ENCODE measurements at places on chromosomes 5 and 9.

DNA sequence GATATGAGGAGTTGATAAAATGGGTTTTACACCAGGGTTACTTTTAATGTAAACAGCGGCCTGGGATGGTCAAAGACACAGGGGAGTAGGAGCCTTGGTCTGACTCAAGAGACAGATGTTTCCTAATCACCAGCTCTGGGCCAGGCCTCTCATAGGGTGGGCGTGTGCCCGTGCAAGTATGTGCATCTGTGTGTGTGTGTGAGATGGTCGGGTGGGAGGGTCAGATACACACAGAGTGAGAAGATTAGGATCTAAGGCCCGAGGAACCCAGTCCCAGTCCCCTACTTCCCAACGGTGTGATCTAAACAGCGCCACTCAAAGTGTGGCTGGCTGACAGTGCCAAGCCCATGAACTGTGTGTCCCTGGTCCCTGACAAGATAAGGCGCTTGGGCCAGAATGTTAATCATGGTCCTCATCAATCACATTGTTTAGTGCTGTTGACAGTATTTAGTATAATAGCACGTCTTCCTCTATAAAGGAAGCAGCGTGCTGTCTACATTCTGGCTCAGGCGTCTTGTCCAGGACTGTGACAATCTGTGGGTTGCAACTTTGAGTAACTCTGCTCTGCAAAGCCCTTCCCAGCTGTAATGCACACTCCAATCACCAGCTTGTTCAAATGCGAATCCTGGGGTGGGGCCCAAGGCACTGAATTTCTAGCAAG is 173.7 kb downstream of the DAB2IP start:
- no peak for DNase-seq

- no peak for DNase-seq
Measured at GRCh38 chr5:160959804-160960203, 107.8 kb upstream of the ATP10B start.

DNA sequence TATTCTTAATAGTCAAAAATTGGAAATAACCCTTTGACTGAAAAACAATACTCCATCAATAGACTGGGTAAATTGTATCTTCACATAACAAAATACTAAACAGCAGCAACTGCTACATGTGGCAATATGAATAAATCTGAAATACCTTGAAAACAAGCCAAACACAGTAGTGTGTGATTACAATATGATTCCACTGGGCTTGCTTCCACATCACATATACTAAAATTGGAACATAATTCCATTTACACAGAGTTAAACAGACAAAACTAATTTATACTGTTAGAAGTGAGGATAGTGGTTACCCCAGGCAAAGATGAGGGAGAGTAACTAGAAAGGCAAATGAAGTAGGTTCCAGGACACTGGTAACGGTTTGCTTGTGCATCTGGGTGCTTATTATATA is 20.4 kb downstream of the FNIP1 start:
- DNase-seq: no peak

DNA sequence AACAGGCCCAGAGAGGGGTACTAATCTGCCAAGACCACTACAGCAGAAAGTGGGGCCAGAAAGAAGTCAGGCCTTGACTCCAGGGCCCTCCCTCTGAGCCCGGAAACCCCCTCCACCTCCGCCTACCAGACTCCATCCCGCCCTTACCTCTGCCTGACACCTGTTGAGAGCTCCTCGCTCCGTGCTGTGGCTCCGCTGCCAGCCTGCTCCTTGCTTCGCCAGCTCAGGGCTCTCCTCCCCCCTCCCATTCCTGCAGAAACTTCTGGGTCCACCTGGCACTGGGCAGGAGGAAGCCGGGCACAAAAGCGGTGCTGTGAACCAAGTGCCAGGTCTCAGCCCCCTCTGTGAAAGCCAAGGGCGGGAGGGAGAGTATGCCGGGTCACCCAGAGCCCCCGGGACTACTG is 6.4 kb upstream of the ST6GALNAC6 start:
- DNase-seq: no peak

DNA sequence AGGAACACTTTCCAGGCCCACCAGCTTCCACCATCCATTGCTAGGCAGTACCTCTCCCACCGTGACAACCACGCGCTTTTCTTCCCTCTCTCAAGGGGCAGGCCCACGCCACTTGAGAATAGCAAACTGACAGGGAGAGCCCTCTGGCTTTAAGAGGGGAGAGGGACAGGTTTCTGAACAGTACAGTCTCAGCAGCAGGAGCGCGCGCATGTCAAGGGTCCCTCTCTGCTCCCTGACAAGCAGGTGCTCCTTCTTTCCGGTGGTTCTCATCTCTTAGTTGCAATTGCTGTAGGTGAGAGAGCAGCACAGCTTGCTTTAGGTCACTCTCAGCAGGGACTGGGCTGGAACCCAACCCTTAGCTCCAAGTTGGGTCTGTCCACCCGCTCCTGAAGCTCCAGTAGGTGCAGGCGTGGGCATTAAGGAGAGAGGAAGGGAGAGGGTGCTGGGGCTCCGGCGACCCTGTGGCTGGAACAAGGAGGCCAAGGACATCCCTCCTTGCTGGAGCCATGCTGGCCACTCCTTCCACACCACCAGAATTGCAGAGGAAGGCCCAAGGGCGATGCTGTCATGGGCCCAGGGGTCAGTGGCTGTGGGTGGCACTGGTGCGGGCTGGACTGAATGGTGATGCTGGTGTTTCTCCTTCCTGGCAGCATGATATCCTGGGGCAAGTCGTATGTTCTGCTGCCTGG is 9.0 kb upstream of the PHF2 start:
- DNase-seq: no peak

DNA sequence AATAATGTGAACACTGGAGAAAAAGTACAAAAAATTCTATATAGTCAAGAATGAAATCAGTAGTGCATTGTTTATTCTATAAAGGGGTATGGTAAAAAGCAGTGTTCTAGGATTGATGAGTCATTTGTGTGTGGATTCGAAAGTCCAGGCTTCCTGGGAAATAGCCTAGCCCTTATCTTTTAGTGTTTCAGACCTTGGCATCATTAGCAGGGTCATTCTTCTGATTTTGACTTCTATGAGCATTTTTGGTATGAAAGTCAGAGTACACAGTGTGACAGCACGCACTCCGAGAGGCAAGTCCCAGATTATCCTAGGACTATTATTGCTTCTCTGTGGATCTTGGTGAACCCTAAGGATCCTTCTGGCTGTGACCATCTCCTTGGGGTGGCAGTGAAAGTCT is 16.9 kb downstream of the PCSK5 start:
- DNase-seq: no peak

DNA sequence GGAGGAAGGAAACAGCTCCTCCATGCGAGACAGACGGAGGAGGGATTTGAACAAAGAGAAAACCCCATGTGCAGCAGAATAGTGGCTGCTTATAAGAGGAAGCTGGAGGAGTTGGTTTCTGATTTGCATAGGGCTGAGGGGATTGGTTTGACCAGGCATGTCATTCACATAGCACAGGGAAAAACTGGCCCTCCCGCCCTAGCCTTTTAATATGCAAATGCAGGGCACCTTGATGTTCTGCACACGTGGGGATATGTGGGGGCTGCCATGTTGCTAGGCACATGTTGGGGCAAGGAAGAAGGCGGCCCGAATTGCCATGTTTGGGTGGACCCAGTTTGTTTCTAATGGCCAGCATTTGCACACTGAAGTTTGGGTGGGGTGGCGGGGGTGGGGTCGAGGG is 42.2 kb downstream of the OSMR start:
- no peak for DNase-seq

GRCh38 chr5:90293931-90294330 is 115.6 kb downstream of the CETN3 start:
- no peak for DNase-seq

GRCh38 chr9:13787234-13787833 is 507.8 kb upstream of the MPDZ start:
- DNase-seq: no peak

DNA sequence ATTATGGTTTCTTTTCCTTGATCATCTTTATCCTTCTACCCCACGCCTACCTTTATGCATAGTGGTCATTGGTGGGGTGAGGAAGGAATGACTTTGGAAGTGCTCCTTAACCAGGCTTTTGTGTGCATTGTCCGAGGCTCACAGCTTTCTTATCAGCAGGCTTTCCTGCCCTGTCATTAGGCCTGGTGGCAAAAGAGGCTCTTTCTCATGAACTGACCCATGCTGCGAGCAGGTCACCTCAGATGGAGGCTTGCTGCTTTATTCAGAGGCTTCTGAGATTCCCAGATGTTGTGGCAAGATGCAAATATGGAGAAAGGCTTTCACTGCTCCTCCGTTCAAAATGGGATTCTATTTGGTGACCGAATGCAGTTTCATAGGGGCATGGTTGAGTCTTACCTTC is 57.4 kb upstream of the DMRTA1 start:
- DNase-seq: no peak

DNA sequence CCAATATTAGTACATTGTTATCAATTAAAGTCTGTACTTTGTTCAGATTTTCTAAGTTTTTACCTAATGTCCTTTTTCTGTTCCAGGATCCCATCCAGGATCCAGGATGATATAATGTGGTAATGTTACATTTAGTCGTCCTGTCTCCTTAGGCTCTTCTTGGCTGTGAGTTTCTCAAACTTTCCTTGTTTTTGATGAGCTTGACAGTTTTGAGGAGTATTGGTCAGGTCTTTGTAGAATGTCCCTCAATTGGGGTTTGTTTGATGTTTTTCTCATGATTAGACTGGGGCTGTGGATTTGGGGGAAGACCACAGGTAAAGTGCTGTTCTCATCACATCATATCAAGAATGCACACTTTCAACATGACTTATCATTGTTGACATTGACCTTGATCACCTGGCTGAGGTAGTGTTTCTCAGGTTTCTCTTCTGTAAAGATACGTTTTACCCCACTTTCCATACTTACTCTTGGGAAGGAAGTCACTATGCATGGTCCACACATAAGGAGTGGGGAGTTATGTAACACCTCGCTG is 9.6 kb downstream of the NDFIP1 start:
- no peak for DNase-seq

DNA sequence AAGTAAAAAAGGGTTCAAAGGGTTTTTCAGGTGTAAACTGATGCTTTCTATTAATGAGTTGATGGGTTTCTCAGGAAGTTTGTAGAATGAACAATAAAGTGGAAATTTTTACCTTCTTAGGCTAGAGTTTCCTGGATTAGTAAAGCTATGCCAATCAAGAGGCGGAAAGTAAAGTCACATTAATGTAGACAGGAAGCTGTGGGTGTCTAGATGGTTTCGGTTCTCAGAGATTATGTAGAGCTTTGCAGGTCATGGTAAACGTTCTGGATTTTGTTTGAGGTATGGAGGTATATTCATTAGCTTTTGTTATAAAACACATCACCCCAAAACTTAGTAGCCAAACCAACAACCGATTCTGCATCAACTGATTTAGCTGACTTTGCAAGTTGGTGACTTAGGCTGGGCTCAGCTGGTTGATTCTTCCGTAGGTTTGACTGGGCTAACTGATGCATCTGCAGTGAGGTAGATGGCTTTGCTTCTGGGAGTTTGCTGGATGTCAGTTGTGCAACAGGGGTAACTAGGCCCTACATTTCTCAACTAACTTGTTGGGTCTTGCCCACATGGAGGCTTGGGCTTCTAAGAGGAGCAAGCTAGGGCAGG is 273.8 kb downstream of the MSX2 start:
- no peak for DNase-seq

DNA sequence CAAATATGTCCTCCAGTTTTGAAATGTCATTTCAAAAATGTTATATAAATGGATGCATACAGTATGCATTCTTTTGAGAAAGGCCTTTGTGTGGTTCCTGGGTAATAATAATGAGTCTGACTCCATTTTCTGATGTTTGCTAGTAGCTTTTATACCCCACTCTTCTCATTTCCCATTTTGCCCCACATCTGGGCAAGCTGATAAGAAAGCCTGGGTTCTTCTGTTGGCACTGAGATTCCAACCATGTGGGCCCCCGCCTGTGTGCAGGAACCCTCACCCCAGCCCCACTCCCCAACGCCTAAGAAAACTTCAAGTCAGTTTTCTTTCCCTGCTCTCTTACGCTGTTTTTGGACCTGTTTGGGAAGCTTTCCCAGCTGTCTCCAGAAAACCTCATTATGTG is 89.4 kb downstream of the SNX18 start:
- DNase-seq: no peak

DNA sequence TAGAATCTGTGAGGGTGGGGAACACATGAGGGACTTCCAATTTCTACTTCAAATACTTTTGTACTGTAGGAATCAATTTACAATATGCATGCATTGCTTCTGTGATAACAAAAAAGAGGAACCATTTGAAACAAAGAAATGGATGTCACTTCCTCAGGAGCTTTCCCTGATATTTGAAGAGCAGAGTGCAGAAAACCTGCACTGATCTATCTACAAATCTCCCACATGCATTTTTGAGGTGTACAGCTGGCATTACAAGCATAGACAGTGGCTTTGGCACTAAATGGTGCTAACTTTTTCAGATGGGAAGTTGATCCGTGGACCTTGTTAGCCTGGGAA is 27.7 kb downstream of the YIPF5 start:
- DNase-seq: no peak

- DNase-seq: no peak
Measured at GRCh38 chr9:113398796-113399195, 2.3 kb downstream of the ALAD start.

DNA sequence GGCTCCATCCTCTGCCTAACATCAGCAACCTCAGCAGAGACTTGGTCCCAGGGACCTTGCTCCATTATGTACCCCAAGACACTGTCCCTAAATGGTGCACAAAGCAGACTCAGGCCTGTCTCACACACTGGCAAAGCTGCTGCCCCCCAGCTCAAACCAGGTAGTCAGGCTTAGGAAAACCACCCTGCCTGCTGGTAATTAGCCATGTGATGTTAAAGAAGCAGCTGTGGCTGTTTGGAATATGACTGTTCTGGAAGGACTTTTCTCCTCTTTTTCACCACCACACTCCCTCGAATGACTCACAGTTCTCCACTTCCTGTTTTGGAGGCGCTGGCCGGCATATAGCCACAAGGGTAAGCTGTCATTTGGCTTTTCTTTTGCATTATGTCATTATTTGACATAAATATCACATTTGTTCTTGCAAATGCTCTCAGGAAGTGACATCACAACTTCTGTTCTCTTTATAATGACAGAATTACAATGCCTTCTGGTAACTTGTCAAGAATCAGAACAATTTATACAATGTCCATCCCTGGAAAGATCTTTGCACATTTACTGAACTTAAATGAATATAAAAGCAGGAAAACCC is 113.9 kb downstream of the SUSD1 start:
- DNase-seq: no peak

DNA sequence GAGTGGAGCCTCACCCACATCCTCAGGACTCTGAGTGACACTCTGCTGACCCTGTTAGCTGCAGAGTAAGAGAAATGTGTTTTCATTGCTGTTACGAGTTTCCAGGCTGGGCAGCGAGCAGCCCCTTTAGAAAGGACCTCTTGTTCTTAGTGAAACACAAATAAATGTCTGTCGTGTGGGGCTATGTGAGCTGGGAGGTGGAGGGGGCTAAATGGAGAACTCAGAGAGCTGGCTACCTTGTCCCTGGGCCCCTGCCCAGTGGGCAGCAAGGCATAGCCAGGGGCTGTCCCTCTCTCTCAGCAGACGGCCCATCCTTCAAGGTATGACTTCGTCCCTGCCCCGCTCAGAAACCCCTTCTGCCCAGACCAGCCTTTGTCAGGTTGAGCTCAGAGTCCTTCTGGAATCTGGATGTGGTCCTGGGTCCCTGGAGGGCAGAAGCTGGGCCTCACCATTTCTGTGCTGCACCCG is 10.2 kb downstream of the DCANP1 start:
- DNase-seq: no peak

GRCh38 chr5:10700516-10700915 is 60.5 kb downstream of the DAP start:
- no peak for DNase-seq
